ENCODE measurements at places on chromosomes 6 and 20.

DNA sequence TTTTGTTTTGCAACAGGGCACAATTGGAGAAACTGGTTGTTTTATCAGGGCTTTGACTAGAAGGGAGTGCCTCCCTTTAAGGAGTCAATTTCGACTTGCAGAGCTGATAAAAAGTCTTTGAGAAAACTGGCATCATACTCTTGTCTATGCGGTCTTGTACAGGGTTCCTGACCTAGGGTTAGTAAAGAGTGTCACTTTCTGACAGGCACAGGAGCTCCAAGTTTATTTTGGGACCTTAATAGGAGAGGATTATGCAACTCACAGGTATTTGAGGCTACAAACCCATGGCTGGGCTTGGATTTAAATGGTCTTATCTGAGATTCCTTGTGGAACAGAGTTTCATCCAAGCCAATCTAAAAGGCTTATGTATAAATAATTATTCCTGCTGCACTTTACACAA lies 365.4 kb downstream of the HTR1B start:
- no peak for DNase-seq

DNA sequence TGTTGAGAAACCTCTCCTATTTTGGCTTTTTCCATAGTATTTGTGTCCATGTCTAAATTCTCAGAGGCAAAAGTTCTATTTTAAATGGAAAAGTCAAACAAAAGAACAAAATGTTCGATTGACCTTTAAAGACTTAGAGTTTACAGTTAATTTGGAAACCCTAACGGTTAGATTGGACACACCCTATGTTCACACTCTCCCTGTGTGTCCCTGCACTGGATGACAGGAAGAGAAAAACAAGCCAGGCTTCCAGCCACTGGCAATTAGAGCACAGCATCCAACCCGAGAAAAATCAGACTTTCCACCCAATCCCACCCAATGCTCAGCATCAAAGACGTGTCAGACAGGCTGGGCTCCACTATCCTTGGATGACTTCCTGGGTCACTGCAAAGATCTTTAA lies 241.3 kb downstream of the TBXT start:
- DNase-seq = no peak

- DNase-seq = no peak
These were observed 723 bp upstream of the ZNF451 start for GRCh38 chr6:57089265-57089664.

GRCh38 chr20:48212806-48213509 lies 427.7 kb upstream of the SULF2 start:
- DNase-seq = no peak

DNA sequence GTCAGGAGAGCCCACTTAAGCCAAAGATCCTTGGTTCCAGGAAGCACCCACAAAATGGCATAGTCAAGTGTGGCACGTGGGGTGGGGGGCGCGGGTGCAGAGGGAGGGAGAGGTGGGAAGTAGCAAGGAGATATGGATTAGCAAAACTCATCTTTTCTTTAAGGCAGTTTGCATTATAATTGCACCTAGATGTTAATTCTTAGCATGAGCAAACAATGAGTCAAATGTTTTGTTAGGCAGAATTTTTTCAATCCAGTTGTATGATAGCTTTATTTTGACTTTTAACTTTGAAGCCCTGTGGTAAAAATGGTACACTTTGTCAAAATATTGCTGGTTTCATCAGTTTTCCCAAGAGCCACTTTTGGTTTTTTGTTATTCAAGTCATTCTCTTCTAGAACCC lies 15.0 kb downstream of the SCAND1 start:
- DNase-seq = no peak

GRCh38 chr20:51331481-51331880 lies 211.0 kb downstream of the NFATC2 start:
- DNase-seq = no peak

- no peak for DNase-seq
These were observed 31.2 kb upstream of the CCND3 start for GRCh38 chr6:41972826-41973225.

- DNase-seq = no peak
These were observed 5.4 kb downstream of the BMP6 start for GRCh38 chr6:7731294-7731693.

GRCh38 chr20:49140834-49141233 lies 47.3 kb downstream of the STAU1 start:
- no peak for DNase-seq

GRCh38 chr6:136647363-136647852 lies 97.2 kb upstream of the MAP7 start:
- peak; percentile 85 for DNase-seq

DNA sequence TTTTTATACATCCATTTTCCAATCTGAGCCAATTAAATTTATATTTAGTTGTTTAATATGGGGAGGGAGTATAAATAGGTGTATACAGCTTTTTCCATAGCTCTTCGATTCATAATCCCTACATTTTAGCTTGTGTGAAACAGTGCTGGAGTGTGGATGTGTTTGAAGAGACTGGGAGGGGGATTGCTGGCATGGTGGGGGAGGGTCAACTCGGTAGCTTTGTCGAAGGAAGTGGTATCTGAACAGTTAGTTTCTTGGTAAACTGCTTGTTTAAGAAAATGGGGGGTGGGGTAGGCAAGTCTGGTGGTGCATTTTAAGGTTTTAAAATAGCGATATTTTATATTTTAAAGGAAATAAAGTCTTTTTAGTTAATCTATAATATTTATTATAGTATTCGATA lies 1.4 kb upstream of the LIN28B start:
- DNase-seq = no peak

DNA sequence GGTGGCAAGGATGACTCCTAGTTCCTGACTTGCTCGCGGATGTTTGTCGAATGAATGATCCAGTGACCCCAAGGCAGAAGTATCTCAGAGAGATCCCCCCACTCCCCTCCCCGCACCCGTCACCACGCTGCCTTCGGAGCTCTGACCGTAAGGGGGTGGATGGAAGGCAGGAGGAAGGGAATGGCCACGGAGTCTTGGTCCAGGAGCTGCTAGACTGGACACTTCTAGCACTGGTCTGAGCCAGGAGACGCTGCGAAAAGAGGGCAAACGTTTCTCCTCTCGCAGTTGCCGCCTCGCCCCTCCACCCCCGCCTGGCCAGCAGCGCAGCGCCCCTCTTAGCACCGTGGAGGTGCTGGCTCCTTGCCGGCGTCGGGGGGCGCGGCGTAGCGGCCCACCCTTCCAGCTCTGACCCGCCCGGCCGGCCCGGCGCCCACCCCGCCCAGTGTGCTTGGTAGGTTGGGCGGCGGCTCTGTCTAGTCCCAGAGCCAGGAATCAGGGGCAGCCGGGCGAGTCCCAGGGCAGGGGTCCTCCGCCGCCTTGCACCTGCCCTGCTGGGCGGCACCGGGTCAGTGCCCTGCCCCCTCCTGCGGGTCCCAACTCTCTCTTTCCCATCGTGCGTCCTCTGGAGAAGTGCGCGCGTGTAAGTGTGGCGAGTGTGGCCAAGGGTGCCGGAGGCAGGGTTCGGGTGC lies 2.4 kb upstream of the DBNDD2 start:
- peak; percentile 19 for DNase-seq

DNA sequence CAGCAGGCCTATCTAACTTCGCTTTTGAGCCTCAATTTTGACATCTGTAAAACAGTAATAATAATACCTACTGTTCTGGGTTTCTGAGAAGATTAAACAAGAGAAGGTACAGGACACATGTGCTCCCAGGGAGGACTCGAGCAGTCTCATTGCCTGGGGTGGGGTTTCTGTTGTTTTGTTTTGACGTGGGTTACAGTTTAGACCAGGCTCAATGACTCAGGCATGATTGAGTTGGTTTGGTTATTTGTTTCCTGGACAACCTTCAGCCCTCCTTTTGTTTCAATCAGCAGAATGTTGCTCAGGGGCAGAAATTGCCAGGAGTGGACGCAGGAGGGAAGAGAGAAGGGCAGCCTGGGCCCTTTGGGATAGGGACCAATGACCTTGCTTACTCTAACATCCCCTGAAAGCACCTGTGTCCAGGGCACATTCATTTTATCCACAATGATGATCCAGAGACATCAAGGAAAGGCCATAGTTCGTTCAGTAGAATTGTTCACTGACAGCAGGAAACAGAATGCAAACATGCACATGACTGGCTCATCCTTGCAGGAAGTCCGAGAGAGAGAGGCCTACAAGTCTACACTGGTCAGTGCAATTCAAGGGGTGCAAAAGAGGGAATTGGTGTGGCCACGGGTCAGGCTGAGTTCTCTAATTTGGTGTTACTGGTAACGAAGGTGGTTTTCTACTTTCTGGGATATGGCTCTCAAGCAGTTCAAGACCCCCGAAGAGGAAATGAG lies 74.5 kb upstream of the MRPS10 start:
- peak; percentile 80 for DNase-seq

DNA sequence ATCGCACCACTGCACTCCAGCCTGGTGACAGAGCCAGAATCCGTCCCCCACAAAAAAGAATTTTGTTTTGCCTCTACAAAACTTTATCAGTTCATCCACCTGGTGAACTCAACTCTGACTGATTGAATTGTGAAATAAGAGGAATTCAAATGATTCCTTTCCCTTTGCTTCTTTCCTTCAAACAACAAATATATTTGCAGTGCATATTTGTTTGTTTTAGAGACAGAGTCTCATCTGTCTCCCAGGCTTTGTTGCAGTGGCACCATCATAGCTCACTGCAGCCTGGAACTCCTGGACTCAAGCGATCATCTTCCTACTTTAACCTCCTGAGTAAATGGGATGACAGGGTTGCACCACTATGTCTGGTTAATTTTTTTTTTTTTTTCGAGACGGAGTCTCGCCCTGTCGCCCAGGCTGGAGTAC lies 23.2 kb upstream of the PIM1 start:
- no peak for DNase-seq

GRCh38 chr20:19026901-19027644 lies 185.4 kb upstream of the SLC24A3 start:
- no peak for DNase-seq

- DNase-seq = no peak
These were observed 223.8 kb downstream of the HAO1 start for GRCh38 chr20:7716286-7716972.

DNA sequence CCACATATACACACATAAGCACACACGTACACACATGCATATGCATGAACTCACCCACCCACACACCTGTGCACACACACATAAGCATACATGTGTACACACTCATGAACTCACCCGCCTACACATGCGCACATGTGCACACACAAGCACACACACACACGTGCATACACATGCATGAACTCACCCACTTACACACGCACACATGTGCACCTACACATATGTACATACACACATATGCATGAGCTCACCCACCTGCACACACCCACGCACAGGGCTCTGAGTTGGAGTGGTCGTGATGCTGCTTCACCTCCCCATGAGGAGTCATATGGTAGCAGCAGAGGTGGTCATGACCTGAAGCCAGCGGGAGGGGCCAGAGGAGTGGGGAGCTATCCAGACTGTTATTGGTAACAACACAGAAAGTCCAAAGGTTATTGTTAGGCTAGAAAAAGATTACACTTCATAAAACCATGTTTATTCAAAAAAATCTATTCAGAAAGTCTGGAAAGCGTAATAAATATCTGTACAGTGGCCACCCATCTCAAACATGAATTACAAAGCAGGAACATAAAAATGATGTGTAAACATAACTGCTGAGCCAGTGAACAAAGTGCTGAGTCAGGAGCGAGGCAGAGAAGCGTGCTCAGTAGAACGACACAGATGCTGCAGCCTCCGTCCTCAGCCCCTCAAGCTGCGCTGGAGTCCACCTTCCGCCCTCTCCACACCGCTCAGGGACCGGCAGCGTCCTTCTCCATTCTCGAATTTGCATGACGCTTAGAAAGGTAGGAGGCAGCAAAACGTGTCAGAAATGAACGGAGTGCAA lies 26.4 kb upstream of the MPC1 start:
- no peak for DNase-seq

DNA sequence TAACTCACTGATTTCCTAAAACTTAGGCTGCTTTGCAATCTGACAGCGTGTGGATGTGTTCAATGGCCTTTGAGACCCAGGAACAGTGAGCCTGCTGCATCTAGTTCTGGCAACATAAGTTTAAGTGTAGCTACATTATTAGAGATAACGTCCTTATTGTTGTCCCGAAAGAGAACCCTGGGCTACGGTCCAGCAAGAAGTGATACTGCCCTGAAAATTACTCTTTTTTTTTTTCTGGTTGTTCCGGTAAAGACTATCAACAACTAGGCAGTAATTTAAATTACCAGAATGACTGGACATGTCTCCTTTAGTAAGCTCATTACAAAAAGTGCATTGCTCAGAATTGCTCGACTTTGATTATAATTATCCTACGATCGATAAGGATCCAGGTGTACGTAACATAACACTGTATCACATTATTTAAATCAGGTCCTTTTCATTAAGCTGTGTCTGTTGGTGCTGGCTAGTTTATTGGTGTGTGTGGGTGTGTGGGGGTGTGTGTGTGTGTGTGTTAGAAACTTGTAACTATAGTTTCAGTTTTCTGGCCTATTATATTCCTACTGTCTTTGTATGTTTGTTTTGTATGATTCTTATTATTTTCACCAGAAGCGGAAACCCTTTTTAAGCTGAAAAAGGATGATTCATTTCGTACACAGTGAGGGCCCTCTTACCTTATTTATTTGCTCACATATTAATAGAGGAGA lies 3.0 kb downstream of the TSHZ2 start:
- DNase-seq = no peak

DNA sequence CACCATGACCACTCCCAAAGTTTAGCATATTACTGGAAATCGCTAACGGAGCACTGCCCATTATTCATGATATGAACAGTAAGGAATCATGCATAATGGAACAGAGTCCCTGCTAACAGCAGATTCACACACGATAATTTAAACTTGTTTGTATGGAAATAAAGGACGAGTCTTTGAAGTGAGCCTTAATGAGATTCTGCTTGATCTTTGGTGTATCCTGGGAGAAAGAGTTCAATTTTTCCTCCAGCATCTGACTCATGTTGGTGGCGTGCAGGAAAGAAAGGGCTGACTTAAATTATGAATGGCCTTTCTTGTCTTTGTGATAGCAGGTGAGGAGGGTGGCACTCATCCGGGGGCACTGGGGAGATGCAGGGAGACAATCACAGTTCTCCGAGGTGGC lies 194.6 kb downstream of the ZNF217 start:
- DNase-seq = no peak
